Adrenal gland (tissue), 19 donors: ENCODE measurements at places on chromosomes 5 and 9. TPM values are rescaled to one million over a fixed set of nuclear protein-coding genes. Genes with fewer than 3 reads are reported as not detected.

GRCh38 chr9:28215536-28216299, 642.4 kb upstream of the C9orf72 start:
- DNase-seq, result no peak

DNA sequence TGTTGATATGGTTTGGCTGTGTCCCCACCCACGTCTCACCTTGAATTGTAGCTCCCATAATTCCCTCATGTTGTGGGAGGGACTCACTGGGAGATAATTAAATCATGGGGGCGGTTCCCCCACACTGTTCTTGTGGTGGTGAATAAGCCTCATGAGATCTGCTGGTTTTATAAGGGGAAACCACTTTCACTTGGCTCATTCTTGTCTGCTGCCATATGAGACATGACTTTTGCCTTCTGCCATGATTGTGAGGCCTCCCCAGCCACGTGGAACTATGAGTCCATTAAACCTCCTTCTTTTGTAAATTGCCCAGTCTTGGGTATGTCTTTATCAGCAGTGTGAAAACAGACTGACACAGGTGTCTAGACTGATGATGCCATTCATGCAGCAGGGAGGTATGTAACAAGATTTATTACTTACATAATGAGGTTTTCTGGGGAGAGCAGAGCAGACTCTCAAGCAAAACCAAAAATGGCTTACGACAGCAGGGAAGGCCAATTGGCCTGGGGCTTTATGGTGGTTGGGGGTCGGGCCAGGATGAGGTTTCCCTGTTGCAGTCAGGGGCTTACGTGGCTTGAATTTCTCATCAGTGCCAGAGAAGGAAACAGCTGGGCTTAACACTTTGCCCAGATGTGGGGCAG, 9.5 kb upstream of the COMMD10 start:
- DNase-seq, result no peak

Gene FCHSD1
- 17.3 TPM for total RNA-seq

- peak; percentile 19 for DNase-seq
These were observed 110.4 kb upstream of the ZNF462 start for GRCh38 chr9:106752581-106752980.

GRCh38 chr5:160230686-160231527, 1.6 kb downstream of the FABP6 start:
- DNase-seq, result peak; percentile 93

GRCh38 chr5:97929383-97929782, 746.3 kb upstream of the RIOK2 start:
- DNase-seq, result no peak

- no peak for DNase-seq
These were observed 245.8 kb downstream of the PJA2 start for GRCh38 chr5:109164001-109164400.

DNA sequence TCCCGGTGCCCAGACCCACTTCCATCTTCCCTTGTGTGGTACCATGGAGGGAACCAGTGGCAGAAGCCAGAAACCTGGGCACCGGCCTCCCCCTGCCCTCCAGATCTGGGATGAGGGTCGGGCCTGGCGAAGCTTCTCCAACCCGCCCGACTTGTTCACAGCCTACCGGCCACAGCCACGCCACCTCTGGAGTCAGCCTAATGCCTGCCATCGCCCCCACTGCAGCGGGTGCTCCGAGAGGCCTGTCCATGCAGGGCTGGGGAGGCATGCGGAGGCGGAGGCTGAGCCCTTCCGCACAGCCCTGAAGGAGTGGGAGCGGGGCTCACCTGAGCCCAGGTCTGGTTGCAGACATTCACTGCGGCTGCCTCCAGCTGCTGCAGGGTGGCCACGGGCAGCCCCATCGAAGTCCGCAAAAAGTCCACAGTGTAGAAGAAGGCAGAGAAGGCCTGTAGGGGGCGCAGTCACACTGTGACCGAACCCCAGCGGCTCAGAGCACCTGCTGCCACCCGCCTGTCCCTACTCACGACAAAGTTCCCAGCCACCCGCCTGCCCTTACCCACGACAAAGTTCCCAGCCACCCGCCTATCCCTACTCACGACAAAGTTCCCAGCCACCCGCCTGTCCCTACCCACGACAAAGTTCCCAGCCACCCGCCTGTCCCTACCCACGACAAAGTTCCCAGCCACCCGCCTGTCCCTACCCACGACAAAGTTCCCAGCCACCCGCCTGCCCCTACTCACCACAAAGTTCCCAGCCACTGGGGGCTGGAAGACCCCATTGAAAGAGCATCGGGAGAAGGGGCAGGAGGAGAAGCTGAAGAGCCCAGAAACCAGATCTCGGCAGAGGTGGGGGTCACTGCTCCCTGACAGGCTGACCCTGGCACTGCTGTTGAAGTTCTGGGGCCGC, 3.8 kb upstream of the NPDC1 start:
- no peak for DNase-seq

Gene KIAA1958
- 37.9 TPM for total RNA-seq

GRCh38 chr9:127690735-127691134, 16.1 kb upstream of the CFAP157 start:
- no peak for DNase-seq

DNA sequence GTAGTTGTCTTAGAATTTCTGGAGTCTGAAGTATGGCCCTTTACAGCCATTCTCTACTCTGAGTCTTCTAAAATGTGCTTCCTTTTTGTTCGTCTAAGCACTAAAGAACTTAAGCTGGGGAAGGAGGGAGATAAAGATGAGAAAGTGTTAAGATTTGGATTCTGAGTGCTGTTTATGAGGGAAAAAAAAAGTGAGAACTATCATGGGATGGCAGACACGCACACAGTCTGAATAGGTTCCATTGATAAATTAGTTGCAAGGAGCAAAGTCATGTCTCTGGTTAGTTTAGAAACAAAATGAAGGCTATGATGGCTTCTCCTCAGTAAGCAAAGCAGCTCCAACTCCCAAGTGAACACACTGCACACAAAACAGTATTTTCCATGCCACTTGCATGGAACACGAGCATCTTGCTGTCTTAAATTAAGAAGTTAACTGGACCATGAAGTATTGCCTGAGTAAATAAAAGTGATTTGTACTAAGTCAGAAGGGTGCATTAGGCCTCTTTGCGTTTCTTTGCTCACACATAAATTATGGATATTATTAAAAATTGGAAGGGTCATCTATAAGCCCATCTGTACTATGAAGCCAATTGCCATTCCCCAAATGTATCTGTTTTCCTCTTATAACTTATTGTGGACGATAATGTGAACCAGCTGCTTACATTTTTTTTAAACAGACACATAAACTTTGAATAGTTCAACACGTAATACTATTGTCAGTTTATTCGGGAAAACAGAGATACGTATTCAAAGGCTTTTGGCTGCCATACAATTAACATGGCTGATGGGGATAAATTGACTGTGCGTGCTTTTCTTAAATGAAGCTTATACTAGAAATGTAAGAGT, 199.3 kb downstream of the SGCD start:
- no peak for DNase-seq

Gene GPR150
- total RNA-seq, result 0.35 TPM

Gene ENHO
- not detected for total RNA-seq

DNA sequence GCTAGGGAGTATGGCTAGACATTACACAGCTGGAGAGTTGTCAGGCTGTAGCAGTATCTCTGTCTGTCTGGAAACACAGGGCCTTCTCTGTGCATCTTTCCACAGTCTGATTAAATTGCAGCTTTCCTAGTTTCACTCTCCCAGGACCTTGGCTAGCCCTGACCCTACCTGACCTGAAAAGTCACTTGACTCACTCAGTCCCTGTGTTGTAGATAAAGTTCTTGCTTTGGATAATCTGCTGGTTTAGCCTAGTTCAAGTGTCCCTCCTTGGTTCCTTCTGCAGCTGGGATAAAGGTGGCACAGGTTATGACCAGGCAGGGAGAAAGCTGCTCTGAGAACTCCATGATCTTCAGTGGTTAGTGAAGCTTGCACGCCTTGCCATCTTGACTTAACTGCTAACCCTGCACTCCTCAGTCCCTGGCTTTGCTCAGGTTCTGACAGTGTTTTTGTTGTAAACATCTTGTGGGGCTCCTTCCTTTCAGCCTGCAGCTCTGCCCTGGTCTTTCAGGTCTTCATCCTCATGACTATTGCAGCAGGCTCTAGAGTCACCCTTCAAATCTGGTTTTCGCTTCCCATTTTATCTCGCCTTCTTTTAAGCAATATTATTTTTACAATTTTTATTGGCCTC, 101.0 kb downstream of the PIP5K1B start:
- DNase-seq, result peak; percentile 42

Gene PCDHGB7
- 15.7 TPM for total RNA-seq
